Hepatocyte (in vitro differentiated cells): ENCODE measurements at places on chromosomes 16 and 17. TPM values are rescaled to one million over a fixed set of nuclear protein-coding genes. Genes with fewer than 3 reads are reported as not detected.

DNA sequence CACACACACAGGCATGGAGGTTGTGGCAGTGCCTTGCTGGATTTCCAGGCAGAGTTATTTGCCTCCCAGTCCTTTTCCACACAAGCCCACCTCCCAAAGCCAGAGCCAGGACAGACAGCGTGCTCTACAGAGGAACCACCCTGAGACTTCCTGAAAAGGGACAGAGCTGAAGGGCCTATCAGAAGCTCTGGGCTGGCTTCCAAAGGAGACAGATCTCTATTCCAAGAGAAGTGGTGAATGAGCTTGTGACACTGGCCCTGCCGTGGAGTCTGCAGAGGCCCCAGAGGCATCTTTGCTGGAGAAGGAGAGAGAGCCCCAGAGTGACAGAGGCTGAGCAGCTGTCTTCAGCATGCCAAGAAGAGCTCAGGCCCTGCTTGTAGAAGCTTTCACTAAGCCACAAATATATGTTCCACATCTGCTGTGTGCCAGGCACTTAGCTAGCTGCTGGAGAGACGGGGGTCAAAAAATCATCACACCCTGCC is 8.3 kb upstream of the LPCAT2 start:
- H3K4me1 ChIP-seq: peaks cover 40% of the 10 kb centered on the region
- peak overlapping the region; percentile 70 for H3K27ac ChIP-seq
- no peaks in the 10 kb centered on the region for H3K36me3 ChIP-seq
- no peaks in the 10 kb centered on the region for H3K27me3 ChIP-seq

- peak overlapping the region; percentile 66 for H3K27ac ChIP-seq
- H3K4me3 ChIP-seq: peak overlapping the region; percentile 47
- no peaks in the 10 kb centered on the region for H3K36me3 ChIP-seq
Measured at GRCh38 chr17:7715936-7716886, 1.3 kb upstream of the DNAH2 start.

DNA sequence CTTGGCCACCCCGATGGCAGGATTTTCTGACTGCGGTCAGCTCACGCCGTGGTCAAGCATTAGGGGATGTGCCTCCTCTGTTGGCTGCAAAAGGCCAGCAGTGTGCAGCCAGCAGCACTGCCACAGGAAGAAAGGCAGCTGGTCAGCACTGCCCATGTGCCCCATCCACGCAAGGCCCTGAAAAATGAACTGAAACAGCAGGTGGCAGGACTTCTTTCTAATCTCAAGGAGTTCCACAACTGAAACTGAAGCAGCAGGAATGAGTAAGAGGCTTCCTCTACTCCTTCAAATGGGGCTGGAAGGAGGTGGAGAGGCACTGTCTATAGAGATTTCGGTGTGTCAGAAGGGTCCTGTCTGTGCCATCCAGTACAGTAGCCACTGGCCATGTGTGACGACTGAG is 3.2 kb downstream of the ZNF500 start:
- DNase-seq: no peak
- no peaks in the 10 kb centered on the region for H3K4me1 ChIP-seq
- H3K27ac ChIP-seq: no peak overlapping the region
- no peaks in the 10 kb centered on the region for H3K36me3 ChIP-seq

Gene KRTAP9-4
- not detected in 2 replicates for total RNA-seq
